ENCODE measurements at places on chromosomes 11 and 22. TPM values are rescaled to one million over a fixed set of nuclear protein-coding genes. Genes with fewer than 3 reads are reported as not detected.

Gene AGBL2
- 0.63 TPM for total RNA-seq

Gene NEU3
- total RNA-seq: 6.9 TPM

Gene BIRC3
- total RNA-seq: 10.1 TPM

Gene C22orf31
- not detected for total RNA-seq

Gene IGSF9B
- total RNA-seq: 1.6 TPM

Gene WNT11
- 0.07 TPM for total RNA-seq

Gene NCAPH2
- total RNA-seq: 68.4 TPM

Gene ADAMTS15
- total RNA-seq: 0.49 TPM

DNA sequence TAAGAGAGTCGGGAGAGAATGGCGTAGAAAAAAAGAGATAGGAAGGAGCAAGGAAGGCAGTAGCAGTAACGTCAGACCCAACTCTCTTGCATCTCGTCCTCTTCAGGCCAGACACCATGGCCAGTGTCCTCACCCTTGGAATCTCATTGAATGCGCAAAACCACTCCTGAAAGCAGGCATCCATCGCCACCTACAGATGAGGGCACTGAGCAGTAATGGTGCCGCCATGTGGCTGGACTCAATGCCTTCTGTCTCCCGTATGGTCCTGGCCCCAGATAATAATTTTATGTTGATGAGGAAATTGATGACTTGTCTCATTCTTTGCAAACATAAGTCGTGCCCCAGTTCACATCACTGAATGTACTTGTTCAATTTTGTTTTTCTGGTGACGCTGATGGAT lies 17.8 kb upstream of the ALX4 start:
- DNase-seq: no peak

GRCh38 chr11:32139896-32140520 lies 49.1 kb downstream of the RCN1 start:
- DNase-seq: no peak

- no peak for DNase-seq
Measured at GRCh38 chr11:74417860-74418508, 19.8 kb upstream of the PGM2L1 start.

- no peak for DNase-seq
Measured at GRCh38 chr22:33919391-33920196, 682 bp downstream of the LARGE1 start.

GRCh38 chr11:57560146-57560545 lies 7.3 kb downstream of the UBE2L6 start:
- DNase-seq: no peak

DNA sequence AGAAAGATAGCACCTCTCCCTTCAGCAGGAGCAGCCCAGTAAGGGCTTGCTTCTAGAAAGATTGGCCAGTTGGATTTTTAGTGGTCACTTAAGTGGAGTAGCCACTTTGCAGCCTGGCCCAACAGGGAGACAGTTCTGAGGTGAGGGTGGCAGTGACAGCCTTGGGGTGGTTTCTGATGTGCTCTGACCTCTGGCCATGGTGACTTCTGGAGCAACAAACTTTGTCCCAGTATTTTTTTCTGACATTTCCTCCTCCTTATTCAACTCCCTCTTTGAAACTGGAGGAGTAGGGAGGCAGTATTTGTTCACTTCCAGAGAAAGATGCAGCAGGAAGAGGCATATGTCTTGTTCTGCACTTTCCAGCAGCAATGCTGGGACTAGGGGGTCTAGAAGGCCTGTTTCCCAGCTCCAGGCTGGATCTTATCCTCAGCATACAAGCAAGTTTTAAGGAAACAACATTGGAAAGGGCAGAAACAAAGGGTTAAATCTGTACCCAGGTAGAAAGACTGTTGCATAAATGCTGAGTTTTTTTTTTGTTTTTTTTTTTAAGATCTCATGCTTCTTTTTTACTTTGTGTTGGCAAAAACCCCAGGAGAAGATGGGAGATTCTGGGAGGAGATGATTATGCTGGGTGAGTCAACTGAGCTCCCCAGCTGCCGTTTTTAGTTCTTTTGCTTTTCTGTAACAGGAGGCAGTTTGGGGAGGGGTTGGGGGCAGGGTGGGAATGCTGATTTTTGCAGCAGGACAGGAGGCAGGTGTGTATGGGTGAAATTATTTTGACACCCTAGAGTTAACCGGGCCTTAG lies 37.2 kb downstream of the RCOR2 start:
- DNase-seq: no peak

- no peak for DNase-seq
Measured at GRCh38 chr22:49677495-49677889, 150.2 kb downstream of the BRD1 start.

DNA sequence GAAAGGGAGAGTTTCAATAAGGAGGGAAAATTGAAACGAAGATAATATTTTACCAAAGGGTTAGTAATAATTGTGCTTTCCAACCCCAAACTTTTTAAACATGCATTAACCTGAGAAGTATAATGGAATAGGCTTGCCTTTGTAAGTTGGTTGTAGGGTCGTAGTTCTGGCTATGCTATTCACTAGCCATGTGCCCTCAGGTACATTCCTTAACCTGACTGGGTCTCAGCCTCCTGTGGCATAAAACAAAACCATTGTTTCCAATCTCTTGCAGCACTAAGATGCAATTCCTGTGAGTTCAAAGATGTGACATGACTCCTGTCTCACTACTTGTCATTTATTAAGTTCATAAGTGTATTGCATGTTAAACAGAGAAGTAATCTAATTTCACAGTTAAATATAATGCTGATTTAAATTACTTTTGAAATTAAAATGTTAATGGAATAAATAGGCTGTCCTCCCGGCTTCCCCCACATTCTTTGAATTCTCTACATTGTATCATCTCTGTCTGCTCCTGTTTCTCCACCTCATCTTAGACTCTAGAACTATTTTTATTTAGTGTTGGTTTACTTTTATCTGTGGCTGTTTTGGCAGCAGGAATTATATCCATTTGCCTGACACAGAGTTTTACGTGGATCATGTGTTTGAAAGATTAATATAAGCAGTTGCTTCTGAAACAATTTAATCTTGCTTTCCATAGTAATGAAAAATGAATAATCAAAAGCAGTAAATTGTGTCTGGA lies 216.3 kb downstream of the FAT3 start:
- DNase-seq: peak; percentile 37

- no peak for DNase-seq
Measured at GRCh38 chr11:113894421-113894996, 10.1 kb upstream of the HTR3B start.

DNA sequence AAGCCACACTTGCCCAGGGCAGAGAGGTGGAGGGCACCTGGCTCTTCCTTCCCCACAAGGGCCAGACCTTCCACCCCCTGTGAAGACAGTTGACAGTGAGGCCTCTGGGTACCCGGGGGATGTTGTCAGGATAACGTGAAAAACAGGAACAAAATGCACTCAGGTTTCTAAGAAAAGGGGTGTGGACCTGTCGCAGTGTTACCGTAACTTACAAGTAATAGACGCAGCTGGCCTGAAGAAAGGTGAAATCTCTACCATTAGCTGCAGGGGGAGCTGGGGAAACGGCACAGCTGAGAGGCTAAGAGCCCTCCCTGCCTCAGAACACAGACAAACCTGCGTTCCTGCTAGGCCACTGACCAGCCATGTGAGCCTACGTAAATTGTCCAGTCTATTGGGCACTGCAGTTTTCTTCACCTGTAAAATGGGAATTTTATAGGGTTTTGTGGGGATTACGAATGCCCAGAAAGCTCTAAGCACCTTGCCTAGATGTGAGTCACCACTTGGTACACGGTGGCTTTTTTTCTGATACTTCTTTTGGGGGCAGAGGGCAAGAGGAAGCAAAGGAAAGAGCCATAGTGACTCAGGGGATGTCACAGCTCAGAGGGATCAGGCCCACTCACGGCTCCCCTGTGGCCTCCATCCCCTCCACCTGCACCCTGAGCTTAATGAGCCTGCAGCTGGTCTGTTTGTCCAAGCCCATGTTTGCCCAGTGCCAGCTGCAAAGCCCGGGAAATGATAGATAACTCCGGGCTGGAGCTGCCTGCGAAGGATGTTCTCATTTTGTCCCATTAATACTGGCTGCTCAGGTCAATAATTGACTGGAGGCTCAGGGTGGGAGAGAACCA lies 18.4 kb upstream of the CABP7 start:
- DNase-seq: peak; percentile 51

GRCh38 chr11:86115542-86116385 lies 46.9 kb upstream of the PICALM start:
- DNase-seq: no peak

GRCh38 chr11:13701506-13701905 lies 33.0 kb downstream of the FAR1 start:
- no peak for DNase-seq

GRCh38 chr22:42078469-42079318 lies 806 bp upstream of the SMDT1 start:
- no peak for DNase-seq

- peak; percentile 88 for DNase-seq
Measured at GRCh38 chr11:128026596-128026995, 560.8 kb downstream of the ETS1 start.

DNA sequence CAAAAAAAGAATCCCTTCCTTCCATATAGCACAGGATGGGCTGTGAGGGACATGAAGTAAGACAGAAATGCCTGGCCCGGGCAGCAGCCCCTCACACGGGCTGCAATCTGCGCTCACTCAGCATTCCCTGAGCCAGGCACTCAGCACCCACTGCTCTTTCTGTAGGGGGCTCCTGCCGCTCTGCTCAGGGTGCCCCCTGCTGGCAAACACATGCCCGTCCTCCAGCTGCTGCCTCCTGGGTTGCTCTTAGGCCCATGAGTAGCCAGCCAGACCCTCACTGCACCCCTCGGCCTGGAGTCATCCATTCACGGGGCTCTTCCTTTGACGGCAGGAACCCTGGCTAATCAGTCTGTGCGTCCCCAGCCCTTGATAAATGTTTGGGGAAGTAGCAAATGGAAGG lies 6.9 kb downstream of the MCAT start:
- no peak for DNase-seq

DNA sequence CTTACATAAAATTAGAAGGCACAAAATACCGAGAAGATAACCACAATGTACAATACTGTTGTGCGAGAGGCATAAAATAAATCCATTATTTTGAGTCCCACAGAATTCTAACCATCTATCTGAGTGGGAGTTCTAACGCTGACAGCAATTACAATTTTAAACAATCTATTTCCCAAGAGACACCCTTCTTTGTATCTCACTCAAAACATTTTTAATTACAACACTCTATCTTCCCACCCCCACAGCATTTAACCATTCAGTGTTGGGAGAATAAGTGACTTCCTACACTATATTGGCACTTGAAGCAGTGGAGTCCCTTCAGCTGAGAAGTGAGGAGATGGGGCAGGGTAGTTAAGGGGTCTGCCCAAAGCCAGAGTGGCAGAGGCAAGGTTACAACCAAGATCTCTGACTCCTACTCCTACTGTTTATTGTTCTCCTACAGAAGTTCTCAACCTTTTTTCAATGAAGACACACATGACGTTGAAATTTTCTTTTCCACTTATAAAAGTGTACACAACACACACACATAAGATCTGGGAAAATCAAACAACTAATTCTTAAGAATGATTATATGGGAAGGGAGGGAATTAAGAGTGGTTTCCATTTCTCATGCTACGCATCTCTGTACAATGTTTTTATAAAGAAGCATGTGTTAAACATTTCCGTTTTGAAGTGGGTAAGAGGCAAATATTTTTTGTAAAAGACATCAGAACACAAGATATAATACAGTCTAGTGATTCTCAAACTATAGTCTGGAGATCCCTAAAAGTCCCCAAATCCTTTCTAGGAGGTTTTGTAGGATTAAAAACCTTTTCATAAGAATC lies 10.9 kb downstream of the SLC25A17 start:
- no peak for DNase-seq

DNA sequence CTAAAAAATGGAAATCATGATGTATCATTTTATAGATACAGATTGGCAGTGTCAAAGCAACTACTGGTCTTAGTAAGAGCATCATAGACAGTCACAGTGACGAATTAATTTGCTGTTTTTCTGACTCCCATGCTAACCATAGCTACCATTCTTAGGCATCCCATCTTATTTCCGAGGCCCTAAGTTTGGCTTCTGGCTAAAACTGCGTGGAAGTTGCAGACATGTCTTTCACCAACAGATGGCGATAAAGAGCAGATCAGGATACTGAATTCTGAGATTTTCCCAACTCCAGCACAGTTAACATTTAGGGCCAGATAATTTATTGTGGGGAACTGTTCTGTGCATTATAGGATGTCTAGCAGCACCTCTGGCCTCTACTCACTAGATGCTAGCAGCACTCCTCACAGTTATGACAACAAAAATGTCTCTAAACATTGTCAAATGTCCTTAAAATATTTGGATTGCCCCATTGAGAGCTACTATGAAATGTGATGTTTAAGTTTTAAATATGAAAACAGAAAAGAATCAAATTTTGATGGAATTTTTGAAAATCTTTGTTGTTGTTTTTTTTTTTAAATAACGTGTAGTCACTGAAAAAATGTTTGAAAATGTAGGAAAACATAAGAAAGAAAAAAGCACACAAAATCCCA lies 16.3 kb downstream of the OR2AG2 start:
- DNase-seq: peak; percentile 10

DNA sequence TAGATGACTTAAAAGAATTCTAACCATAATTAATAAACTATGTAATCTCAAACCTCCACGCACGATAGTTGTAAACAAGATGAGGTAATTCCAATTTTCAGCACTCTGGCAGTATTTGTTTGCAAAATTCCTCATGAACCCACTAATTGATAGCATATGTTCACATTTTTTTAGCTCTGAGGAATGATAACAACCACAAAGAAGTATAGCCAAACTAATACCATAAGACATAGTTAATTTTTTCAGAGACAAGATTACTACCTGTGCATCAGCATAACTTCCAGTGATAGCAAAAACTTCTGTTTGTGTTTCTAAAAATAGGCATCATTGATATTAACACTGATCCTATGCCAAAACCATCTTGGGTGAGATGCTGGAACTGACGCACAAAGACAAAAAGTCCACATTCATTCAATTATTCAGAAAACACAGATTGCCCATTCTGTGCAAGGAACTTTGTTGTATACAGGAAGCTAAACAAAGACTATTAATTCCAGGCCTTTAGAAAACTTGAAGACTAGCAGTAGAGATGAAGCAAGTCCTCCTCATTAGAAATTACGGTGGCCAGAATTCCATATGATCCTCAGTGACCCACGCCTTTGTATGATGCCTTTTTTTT lies 57.7 kb downstream of the PDGFD start:
- DNase-seq: no peak

- peak; percentile 83 for DNase-seq
Measured at GRCh38 chr11:47523490-47524225, 29.3 kb downstream of the CELF1 start.

GRCh38 chr11:8584082-8584481 lies 9.9 kb downstream of the STK33 start:
- no peak for DNase-seq

- no peak for DNase-seq
Measured at GRCh38 chr22:43398910-43399309, 12.9 kb upstream of the MPPED1 start.

GRCh38 chr11:69367211-69367964 lies 73.4 kb downstream of the MYEOV start:
- DNase-seq: no peak

DNA sequence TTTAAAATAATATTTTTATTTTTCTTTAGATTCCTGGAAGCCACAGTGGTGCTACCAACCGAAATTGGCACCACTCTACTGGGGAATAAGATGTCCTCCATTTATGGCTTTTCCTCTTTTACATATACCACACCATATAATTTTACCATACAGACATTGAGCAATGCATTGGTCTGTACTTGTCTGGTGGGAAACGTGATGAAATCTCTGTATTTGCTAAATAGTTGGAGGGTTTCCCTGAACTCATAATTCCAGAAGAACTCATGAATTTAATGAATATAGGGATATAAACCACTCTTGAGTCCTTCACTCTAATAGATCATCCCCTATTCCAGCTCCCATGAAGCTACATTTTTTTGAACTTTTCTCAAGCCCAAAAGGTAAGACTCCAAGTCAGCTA lies 28.0 kb upstream of the MMP13 start:
- DNase-seq: no peak

- no peak for DNase-seq
Measured at GRCh38 chr11:122659676-122660554, 4.4 kb downstream of the UBASH3B start.
